ENCODE measurements at places on chromosomes 5 and 9.

DNA sequence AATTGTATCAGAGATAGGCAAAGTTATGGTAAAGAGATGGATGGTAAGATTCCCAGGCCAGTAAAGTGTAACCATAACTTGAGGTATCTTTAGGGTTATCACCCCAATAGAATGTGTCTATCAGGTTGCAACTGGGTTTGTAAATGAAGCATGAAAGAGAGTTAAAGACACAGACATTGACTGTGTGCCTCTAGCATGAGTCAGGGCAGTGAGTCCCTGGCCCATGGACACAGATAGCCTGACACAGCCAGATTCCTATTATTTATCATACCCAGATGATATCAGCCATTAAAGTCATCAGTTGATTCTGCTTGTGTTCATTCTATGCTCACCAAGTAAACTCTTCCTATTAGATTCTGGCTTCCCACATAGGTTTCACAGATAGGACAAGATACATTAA is 33.5 kb upstream of the SNAPC3 start:
- DNase-seq: no peak

- DNase-seq: peak; percentile 96
Measured at GRCh38 chr5:177366528-177367322, 9.0 kb downstream of the RGS14 start.

DNA sequence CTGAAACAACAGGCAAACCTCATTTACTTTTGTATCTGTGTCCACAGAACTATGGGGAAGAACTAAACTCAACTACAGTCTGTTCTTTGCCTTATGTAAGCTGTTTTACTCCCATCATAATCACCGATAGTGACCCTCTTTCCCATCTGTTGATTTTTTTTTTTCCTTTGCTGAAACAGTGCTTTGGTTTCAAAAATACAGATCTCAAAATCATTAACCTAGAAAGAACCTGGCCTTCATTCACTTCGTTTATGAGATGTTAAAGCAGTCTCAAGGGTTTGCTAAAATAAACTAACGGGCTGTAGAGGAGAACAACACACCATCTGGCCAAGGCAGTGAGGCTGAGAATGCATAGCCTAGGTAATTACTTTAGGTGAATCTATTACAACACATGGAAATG is 706.6 kb upstream of the ZNF608 start:
- no peak for DNase-seq

DNA sequence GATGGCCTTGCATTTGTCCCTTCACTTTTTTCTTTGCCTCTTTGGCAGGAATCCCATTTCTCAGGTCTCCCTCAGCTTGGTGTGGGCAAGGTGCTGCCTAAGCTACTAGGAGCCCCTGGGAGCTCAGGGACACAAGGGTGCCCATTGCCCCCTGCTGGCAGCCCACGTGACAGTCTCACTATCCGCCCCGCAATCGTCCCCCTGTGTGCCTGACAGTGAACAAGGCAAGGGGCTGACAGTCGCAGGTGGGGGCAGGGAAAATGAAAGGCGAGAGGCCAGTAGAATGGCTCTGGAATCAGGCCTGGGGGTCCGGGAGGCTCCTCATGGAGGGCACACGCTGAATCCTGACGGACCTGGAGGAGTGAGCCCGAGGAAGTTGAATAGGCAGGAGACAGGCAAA is 2.0 kb upstream of the PCDH12 start:
- DNase-seq: no peak

- no peak for DNase-seq
Measured at GRCh38 chr9:69020301-69021145, 6.6 kb upstream of the PRKACG start.

GRCh38 chr5:55557123-55557522 is 22.4 kb upstream of the PLPP1 start:
- no peak for DNase-seq

GRCh38 chr5:109335114-109335513 is 74.7 kb downstream of the PJA2 start:
- no peak for DNase-seq

DNA sequence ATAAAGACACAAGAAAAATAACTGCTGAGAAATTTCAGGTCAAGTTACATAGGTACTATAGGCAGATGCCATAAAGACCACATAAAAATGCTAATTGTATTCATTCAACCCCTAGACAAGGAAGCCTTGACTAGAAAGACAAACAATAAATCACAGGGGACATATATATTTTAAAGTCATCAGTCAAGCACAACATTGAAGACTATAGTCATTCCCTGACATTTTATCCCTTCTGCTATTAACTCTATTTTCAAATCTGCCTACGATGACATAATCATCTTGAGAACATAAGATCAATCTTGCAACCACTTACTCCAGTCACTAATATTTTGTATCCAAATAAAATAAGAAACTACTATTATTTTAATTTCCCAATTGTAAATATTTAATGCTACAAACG is 38.3 kb downstream of the FAM13B start:
- DNase-seq: no peak

GRCh38 chr9:133004999-133005760 is 25.6 kb upstream of the GTF3C5 start:
- DNase-seq: no peak

DNA sequence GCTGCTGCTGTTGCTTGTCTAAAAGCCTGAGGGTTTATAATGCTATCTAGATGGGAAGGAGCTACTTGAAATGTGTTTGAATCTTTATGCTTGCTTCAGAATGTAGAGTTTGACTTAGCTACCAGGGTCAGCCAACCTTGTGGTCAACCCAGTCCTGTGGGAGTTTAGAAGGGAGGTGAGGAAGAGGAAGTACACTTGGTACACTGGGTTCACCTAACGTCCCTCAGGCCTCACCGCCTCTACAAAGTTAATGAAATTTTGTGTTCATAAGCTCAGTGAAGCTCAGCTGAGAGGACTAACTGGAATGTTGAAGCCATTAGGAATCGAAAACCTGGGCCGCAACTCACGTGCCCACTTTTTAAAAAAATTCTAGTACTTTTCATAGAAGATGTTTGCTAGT is 10.7 kb downstream of the IQGAP2 start:
- no peak for DNase-seq

DNA sequence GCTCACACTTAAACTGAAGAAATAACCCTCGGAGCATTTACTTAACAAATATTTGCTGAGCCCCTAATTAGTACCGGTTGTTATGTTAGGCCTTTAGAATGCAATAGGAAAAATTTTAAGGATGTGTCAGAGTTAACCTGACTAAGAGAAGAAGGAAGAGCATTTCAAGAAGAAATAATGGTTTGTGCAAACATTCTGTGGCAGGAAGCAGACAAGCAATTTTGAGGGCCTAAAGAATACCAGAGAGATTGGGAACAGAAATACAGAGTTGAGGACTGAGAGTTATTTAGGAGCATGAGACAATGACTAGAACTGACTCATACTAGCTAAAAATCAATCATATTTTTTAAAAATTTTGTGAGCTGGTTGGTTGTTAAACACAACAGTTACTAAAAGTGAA is 218.8 kb downstream of the PRR16 start:
- DNase-seq: peak; percentile 53

Measured in GM03348 (cell line).